Hematopoietic multipotent progenitor cell treated with erythropoietin and hydrocortisone succinate and interleukin-3 and kit ligand, for 4 days (in vitro differentiated cells): ENCODE measurements at places on chromosomes 3 and 15.

DNA sequence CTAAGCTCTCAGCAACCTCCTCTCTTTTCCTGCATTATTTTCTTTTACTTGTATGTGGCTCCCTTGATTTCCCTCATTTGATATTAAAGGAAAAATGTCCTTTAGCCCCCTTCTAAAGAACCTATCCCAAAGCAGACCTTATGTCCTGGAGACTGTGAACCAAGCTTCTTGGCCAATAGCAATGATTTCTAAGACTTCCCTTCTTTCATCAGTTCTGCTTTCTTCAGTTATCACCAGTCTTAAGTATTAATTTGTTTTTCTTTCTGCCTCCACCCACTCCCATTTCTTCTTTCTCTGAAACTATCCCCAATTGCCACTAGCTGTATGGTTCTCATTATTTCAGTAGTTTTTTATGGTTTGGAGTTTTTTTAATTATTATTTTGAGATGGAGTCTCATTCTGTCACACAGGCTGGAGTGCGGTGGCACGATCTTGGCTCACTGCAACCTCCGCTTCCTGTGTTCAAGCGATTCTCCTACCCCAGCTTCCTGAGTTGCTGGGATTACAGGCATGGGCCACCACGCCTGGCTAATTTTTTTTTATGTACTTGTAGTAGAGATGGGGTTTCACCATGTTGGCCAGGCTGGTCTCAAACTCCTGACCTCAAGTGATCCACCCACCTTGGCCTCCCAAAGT is 12.1 kb downstream of the TMOD3 start:
- peak; percentile 35 for DNase-seq

DNA sequence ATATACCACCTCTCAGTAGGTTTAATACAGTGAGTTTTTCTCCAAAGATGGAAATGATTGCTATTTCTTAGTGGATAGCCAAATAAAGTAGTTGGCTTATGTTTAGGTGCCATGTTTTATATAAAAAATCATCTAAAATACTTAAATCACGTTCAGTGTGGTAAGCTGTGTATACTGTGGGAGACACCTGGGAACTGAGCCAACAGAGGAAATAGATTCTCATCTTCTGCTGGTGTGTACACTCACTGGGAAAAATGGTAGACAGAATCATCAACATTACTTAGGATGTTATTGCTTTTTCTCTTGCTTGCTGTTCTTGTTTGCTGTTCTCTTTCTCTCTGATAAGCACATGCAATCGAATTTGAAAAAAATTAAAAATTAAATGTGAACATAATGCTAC is 112.6 kb upstream of the MB21D2 start:
- DNase-seq: peak; percentile 20

- peak; percentile 39 for DNase-seq
These were observed 3.2 kb downstream of the GPR171 start for GRCh38 chr3:151199554-151200438.

- no peak for DNase-seq
These were observed 14.9 kb downstream of the ATXN7 start for GRCh38 chr3:63878394-63879060.
